A172 (cell line): ENCODE measurements at places on chromosomes 2 and 18. TPM values are rescaled to one million over a fixed set of nuclear protein-coding genes. Genes with fewer than 3 reads are reported as not detected.

GRCh38 chr2:97840198-97840597 lies 126.8 kb downstream of the ZAP70 start:
- DNase-seq, result no peak

DNA sequence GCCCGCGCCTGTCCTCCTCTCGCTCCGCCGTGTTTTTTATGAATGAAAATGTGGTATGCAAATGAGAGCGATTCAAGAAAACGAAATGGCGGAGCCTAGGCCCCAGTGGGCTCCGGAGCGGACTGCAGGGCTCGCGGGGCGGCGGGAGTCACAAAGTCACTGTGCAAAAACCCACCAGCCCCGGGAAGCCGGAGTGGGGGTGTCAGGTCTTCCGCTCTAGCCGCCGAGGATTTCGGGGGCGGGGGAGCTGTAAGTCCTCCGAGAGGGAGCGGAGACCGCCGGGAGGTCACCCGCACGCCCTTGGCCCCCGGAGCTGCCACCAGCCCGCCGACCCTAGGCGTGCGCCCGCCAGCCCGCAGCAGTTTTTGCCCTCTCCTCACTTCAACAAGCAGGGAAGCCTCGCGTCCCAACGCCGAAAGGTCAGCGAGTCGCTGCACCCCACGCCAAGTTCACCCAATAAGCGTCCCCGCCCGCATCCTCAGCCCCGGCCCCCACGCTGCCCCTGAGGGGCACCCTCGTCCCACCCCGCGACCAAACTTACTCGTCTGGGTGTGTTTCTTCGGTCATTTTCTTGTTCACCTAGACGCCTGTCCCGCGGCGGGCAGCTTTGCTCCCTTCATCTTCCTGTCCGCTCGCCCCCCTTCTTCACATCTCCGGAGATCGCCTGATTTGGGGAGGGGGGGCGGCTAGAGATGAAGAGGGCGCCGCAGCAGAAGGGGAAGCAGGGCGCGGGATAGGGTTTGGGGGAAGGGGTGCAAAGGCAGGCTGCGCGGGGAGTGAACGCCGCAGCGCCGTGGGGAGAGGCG lies 775 bp downstream of the SPRED2 start:
- no peak for DNase-seq

DNA sequence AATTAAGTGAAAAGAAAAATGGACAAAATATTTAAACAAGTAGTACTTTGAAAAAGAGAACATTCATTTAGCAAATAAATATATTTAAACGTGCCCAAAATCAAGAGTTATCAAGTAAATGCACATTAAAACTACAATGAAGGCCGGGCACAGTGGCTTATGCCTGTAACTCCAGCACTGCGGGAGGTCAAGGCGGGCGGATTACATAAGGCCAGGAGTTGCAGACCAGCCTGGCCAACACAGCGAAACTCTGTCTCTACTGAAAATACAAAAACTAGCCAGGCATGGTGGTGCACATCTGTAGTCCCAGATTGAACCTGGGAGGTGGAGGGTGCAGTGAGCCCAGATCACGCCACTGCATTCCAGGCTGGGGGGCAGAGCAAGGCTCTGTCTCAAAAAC lies 9.8 kb downstream of the STAM2 start:
- DNase-seq, result no peak

CDK5R2 gene
- 0.03 and 0.57 TPM in 2 replicates for total RNA-seq
